Caco-2 (cell line): ENCODE measurements at places on chromosomes 7 and 10. TPM values are rescaled to one million over a fixed set of nuclear protein-coding genes. Genes with fewer than 3 reads are reported as not detected.

PSTK gene
- 8.2 and 9.1 TPM in 2 replicates for total RNA-seq

TBX20 gene
- 2.1 and 2.5 TPM in 2 replicates for total RNA-seq

ZNF804B gene
- not detected in 2 replicates for total RNA-seq

DNA sequence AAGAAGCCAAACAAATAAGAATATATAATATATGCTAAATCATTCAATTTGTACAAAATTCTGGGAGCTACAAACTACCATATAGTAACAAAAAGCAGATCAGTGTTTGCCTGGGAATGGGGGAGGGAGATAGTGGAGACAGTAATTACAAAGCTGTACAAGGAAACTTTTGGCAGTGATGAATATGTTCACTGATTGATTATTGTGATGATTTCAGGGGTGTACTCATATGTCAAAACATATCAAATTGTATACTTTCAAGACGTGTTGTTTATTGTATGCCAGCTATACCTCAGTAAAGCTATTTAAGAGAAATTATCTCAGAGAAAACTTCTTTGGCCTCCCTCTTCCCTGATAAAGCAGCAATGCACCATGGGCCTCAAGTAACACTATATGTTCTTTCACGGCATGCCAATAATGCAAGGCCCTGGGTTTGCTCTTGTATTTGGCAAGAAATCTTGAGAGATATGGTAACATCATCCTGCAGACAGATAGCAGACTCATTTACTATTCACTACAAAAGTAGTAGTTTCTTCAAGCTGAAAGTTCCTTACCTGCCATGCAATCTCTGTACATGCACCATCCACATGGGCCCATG is 133.5 kb downstream of the HBP1 start:
- no peak for DNase-seq
- no peaks in the 10 kb centered on the region for H3K27me3 ChIP-seq
- H3K4me3 ChIP-seq = no peak overlapping the region
- H3K27ac ChIP-seq = no peak overlapping the region

GRCh38 chr10:132332433-132332754 is 401 bp downstream of the LRRC27 start:
- peak overlapping the region; percentile 83 for H3K27ac ChIP-seq
- no peak for DNase-seq
- peaks cover 18% of the 10 kb centered on the region; the same call in 1 of the 2 replicates for H3K4me1 ChIP-seq
- H3K36me3 ChIP-seq = no peaks in the 10 kb centered on the region
- H3K4me3 ChIP-seq = peak overlapping the region; percentile 95

GRCh38 chr10:25704622-25705021 is 229.4 kb upstream of the MYO3A start:
- peak overlapping the region; percentile 63 for H3K27ac ChIP-seq
- no peaks in the 10 kb centered on the region for H3K27me3 ChIP-seq
- H3K36me3 ChIP-seq = no peaks in the 10 kb centered on the region
- H3K4me1 ChIP-seq = peaks cover 47% of the 10 kb centered on the region
- peak; percentile 59 for DNase-seq
